ENCODE measurements at places on chromosomes 13 and 19.

DNA sequence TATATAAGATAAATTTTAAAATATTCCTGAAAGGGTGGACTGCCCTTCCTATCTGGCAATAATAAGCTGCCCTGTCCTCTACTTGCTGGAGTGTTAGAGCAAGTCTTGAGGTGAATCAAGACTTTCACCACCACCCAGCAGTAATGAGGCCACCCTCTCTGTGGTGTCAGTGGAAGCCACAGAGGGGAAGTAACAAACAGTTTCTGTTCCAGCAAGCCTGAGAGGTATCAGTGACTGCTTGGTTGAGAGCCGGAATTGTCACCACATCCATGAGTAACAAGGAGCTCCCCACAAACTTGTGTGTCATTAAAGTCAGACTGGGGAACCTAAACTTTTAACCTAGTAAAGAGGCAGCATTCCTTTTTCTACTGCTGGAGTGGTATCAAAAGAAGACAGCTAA is 532.7 kb upstream of the SPRY2 start:
- H3K27me3 ChIP-seq, result no peaks in the 10 kb centered on the region
- no peaks in the 10 kb centered on the region for H3K36me3 ChIP-seq
- H3K27ac ChIP-seq, result no peak overlapping the region
- H3K4me3 ChIP-seq, result no peak overlapping the region
- DNase-seq, result no peak
- peaks cover 39% of the 10 kb centered on the region for H3K4me1 ChIP-seq

GRCh38 chr13:90447034-90447733 is 900.3 kb upstream of the MIR17HG start:
- H3K4me1 ChIP-seq, result peaks cover 11% of the 10 kb centered on the region
- no peaks in the 10 kb centered on the region for H3K36me3 ChIP-seq
- no peak for DNase-seq
- no peak overlapping the region for H3K4me3 ChIP-seq
- H3K27ac ChIP-seq, result no peak overlapping the region

- no peaks in the 10 kb centered on the region for H3K27me3 ChIP-seq
- no peak overlapping the region for H3K4me3 ChIP-seq
- H3K4me1 ChIP-seq, result peaks cover 6% of the 10 kb centered on the region
These were observed 548.6 kb upstream of the SLITRK5 start for GRCh38 chr13:87122551-87122950.

DNA sequence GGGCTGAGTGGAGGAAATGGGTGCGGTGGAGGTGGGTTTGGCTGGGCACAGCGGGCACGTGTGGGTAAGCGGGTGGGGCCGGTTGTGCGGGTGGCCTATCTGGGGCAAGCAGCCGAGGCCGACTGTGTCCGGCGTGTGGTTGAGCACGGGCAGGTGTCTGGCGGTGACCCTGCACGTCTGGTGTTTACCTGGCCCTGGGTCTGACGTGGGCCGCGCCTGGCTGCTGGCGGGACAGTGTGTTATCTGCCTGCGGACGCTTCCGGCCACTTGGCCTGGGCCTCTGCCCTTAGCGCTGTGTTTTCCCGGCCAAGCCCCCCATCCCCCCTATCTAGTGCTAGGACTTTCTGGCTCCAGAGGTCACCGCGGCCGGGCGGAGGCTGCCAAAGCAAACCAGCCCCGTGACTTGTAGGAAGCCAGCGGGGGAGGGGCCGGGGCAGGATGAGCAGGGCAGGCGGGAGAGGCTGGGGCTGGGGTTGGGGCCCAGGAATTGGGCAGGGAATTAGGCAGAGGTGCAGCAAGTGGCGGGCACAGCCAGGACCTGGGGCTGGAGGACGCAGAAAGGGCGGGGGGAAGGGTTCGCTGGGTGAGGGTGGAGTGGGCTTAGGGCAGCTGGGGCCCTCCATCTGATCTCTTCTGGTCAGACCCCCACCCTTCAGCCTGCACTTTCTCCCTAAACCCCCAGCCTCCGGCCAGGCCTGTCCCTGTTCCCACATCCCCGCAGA is 534 bp upstream of the HPN start:
- no peaks in the 10 kb centered on the region for H3K36me3 ChIP-seq
- no peaks in the 10 kb centered on the region for H3K27me3 ChIP-seq
- DNase-seq, result no peak
- H3K4me3 ChIP-seq, result peak overlapping the region; percentile 53
- H3K27ac ChIP-seq, result no peak overlapping the region
- peaks cover 27% of the 10 kb centered on the region for H3K4me1 ChIP-seq

DNA sequence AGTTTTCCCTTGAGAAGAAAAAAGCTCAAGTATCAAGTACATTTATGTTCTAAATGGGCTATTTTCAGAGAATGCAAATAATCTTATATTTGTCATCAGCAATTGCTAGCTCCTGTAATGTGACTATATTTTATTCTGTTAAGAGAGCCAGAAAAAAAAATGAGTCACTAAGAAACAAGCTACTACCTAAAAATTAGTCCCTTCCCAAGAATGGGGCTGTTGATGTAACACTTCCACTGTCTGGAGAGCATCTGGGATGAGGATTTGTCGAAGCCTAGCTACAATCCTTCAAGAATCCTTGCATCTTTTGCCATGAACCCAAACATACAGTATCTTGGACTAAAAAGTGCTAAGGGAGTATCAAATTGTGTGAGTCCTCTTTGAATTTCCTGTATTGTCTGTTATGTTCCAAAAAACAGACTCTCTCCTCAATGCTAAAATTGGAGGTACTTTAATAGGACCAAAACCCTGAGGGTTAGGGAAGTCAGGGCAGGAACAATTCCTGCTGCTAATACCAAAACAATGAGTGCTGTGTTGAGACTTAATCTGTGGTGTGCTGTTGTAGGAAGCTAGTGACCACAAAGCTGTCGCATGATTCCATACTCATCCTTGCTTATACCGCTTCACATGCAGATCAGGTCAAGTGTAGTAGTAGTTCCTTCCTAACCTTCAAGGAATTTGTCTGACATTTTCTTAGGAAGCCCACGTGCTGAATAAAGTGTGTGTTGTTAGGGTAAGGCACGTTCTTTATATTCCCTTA is 4.9 kb upstream of the ZC3H13 start:
- H3K36me3 ChIP-seq, result no peaks in the 10 kb centered on the region
- H3K27me3 ChIP-seq, result peaks cover 17% of the 10 kb centered on the region
- H3K27ac ChIP-seq, result no peak overlapping the region
- H3K4me1 ChIP-seq, result peaks cover 9% of the 10 kb centered on the region
- H3K4me3 ChIP-seq, result no peak overlapping the region
- no peak for DNase-seq

DNA sequence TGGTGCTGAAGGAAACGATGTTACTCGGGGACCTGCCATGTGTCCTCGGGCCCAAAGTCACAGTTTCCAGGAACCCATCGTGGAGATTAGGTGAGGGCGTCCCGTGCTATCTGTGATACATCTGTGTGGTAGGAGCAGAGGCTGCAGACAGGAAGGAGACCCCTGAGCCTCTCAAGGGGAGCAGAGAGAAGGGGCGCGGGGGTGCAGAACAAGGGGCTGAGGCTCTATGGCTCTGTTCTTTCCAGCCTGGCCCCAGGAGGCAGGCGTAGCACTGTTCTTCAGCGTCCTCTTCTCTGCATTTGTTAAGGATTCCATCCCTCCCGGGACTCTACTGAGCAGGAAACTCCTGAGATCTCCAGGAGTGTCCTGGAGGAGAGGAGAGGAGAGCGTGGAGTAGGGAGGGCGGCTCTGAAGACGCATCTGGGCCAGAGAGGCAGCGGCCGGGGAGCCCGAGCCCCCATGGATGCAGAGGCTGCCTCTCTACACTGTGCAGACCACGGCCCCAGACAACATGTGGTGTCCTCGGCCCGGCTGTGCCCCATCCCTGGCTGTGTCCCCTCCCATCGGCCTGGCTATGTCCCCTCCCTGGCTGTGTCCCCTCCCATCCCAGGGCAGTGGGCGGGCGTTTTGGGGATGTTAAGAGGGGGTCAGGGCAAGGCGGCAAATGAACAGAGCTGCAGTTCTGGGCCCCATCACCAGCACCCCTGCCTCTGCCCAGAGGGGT is 118.0 kb downstream of the ATP11A start:
- H3K4me1 ChIP-seq, result peaks cover 9% of the 10 kb centered on the region
- H3K27me3 ChIP-seq, result no peaks in the 10 kb centered on the region
- no peak overlapping the region for H3K27ac ChIP-seq
- no peak for DNase-seq

DNA sequence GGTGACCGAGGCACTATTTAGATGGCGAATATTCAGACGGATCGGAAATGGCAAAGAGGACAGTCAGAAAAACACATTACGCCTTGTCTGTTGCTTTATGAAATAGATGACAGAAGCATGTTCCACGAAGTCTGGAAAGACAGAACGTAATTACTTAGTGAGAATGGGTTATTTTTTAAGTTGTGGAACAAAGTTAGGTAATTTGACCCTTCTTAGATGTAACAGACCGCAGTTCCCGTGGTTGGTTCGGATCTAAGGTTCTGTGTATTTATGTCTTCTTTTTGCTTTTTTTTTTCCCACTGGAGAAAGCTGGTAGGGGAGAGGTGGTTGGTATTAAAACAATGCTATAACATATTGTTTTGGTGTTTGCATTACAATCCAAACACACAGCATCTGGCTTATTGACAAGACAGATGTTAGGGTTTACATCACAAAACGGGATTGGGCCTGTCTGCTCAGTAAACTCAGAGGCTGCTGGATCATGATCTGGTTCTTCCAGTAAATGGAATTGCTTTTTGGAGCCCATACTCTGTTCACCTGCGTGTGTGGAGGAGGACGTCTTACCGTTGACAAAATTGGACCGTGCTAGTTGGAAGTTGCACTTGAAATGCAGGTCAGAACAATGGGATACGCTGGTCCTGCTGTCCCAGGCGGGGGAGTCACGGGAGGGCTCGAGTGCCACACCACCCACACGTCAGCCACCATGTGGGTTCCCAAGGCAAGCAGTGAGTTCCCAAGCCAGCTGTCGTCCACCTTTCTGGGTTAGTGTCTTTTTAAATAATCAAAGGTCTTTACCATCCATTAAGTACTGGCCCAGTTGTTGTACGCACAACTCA is 13.8 kb downstream of the ATP11A start:
- H3K27me3 ChIP-seq, result no peaks in the 10 kb centered on the region
- H3K27ac ChIP-seq, result peak overlapping the region; percentile 83
- H3K36me3 ChIP-seq, result no peaks in the 10 kb centered on the region
- no peak overlapping the region for H3K4me3 ChIP-seq
- DNase-seq, result no peak

DNA sequence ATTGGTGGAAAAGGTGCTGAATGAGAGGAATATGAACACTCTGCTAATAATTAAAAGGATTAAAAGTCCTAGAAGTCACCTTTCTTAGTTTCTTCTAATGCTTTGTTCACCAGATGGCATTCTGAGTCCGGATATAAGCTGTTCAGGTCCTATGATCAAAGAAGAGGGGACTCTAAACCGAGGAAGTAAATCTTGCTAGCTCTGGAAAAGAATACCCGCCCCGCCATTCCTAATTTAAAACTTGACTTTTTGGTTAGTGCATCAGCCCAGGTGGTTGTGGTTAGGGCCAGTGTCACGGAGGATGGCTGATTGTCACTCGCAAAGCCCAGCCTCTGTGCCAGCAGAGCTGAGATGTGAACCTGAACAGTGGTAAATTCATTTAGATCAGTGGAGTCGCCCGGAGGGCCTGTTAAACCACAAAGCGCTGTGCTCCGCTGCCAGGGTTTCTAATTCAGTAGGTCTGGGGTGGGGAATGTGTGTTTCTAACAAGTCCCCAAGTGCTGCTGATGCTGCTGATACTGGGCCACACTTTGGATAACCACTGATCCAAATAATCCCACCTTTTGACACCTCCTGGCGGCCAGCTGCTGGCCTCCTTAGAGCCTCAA is 425.4 kb downstream of the DCT start:
- no peaks in the 10 kb centered on the region for H3K27me3 ChIP-seq
- DNase-seq, result no peak
- H3K4me3 ChIP-seq, result no peak overlapping the region
- H3K36me3 ChIP-seq, result peaks cover 11% of the 10 kb centered on the region
- H3K27ac ChIP-seq, result peak overlapping the region; percentile 74
- peaks cover 55% of the 10 kb centered on the region for H3K4me1 ChIP-seq

Data from mesothelial cell of epicardium (in vitro differentiated cells).